ENCODE measurements at places on chromosomes 12 and 14.
A peak's percentile ranks its signal among the peaks of the same experiment; 100 is the strongest.

GRCh38 chr14:59849411-59850130 is 21.0 kb downstream of the RTN1 start:
- DNase-seq, result no peak

DNA sequence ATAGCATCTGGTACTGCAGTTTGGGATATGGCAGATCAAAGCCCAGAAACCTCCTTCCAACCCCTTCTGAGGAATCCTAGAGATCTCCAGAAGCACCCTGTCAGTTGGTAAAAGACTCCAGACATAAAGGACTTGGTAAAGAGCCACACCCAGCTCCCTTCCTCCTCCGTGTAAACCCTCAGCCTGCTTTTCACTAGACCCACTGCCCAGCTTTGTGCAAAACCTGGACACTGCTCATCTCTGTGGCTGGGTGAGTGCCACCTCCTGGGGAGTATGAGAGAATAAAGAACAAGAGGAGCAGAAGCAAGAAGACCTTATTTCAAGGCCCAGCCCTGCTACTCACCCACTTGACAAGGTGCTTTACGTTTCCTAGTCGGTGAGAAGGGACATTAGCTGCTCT is 33.0 kb downstream of the ANO2 start:
- no peak for DNase-seq

DNA sequence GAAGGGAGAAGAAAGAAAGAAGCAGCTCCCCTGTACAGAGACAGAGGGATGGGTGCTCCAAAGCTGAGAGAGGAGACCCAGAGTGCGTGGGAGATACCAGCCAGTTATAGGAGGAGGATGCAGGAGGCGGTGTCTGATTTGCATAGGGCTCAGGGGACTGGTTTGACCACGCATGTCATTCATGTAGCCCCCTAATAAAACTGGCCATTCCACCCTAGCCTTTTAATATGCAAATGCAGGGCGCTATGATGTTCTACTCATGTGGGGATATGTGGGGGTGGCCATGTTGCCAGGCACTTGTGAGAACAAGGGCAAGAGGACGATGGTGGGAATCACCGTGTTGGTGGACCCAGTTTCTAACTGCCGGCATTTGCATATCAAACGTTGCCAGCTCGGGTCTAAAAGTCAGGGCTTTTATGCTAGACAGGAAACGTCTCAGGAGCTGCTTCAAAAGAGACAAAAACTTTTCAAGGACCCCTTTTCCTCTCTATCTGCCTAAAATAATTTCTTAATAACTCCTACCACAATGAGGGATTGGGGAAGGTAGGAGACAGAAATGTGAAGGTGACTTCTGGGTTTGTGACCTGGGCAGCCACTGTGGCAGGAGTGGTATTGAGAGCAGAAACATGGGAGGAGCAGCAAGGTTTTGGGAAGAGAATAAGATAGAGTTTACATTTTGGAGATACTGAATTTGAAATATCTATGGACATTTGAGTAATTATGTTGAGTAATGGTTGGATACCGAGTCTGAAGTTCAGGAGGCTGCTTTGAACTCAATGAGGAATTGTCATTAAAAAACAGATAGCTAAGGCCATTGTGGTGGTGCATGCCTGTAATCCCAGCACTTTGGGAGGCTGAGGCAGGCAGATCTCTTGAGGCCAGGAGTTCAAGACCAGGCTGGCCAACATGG is 2.2 kb upstream of the ATXN3 start:
- DNase-seq, result no peak

GRCh38 chr14:28138341-28138740 is 628.2 kb upstream of the FOXG1 start:
- DNase-seq, result no peak

DNA sequence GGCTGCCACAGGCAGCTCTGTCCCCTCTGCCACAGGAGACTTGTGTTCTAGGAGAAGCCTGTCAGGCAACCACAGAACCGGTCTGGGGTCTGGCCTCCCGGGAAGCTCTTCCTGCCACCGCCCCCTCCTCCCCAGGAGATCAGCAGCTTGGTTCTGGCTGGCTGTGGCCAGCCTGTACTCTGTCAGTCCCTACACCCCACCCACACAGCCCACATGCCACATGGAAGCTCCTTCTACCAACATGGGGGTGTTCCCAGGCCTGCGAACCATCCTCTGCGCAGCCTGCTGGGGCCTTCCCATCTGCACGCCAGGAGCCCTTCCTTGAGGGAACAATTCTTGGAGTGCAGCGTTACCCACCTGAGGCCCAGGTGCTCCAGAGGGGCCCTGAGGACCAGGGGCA is 16.8 kb downstream of the TMEM106C start:
- DNase-seq, result no peak

GRCh38 chr12:103326190-103326589 is 169.6 kb downstream of the C12orf42 start:
- no peak for DNase-seq

GRCh38 chr12:58920102-58920960 is at the start of gene LRIG3:
Gene LRIG3 (minus strand): TSS chr12:58920504. CDS start chr12:58920235, 269 bp downstream.
- peak; percentile 72 for DNase-seq

- DNase-seq, result peak; percentile 40
These were observed 3.6 kb downstream of the ISCU start for GRCh38 chr12:108565976-108566375.

- no peak for DNase-seq
These were observed 23.3 kb downstream of the NUAK1 start for GRCh38 chr12:106115440-106115839.

DNA sequence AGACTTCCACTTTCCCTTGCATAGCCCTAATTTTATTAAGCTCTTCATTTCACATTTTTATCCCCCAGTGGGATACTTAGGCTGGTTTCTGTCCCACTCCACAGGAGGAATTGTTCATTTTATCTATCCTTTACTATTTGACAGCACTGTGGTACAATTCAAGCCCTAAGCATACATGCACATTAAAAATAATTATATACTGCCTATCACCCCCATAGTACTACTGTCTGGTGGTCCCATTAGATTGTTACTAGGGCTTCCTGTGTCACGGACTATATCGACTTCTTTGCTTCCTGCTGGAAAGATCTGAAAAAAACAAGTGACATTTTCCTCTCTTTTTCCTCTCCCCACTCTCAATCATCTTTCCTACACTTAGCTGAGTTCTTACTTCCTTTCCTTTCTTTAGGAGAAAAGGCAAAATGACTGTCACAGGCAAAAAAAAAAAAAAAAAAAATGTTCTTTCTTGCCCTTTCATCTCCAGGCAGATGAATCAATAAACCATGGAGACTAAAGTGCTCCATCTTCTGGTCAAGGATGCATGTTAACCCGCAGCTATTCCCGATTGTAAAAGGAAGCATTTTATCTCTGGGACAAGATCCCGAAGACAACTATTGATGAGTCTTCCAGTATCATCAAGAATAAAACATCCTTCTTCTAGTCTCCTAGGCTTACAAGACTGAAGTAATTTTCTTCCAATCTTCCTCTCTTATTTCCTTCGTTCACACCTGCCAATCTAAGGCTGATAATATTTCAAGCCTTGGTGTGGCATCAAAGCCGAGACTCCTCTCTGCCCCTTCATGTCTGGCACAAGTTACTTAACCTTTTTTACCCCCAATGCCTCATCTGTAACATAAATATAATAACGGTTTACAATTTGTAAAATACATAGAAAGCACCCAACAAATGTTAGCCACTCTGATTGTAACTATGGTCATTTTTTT is 94.4 kb upstream of the PLEKHG7 start:
- no peak for DNase-seq

DNA sequence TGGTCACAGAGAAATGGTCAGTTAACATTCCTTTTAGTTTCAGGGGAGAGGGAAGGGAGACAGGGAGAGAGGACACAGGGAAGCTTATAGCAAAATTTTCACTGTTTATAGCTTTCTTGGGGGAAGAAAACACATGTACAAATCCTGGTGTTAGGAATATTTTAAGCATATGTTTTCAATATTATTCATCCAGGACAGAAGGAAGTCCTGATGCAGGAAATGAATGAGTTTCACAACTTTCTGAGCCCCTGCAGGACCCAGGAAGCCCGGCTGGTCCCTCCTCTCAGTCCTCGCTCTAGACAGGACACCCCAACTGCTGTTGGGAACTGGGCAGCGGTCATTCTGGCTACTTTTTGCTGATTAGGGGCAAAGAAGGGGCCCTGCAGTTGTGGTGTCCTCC is 71.1 kb upstream of the ZDHHC17 start:
- no peak for DNase-seq

DNA sequence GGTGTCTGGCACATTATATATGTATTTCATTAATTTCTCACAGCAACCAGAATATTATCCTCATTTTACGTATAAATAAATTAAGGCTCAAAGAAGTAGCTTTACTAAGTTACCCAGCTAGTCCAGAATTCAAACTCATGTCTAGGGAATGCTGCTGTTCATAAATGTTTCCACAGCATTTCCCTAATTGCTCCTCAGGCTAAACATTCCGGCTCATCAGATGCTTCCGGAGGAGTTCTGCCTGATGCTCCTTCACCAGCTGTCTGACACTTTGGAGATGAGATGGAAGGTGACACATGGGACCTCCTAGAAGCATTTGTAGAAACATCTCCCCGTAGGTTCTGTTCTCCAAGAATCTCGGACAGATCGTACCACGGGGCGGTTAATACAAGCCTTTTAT is 12.1 kb downstream of the KRT85 start:
- no peak for DNase-seq

GRCh38 chr12:80763874-80764273 is 47.2 kb downstream of the MYF5 start:
- peak; percentile 22 for DNase-seq

DNA sequence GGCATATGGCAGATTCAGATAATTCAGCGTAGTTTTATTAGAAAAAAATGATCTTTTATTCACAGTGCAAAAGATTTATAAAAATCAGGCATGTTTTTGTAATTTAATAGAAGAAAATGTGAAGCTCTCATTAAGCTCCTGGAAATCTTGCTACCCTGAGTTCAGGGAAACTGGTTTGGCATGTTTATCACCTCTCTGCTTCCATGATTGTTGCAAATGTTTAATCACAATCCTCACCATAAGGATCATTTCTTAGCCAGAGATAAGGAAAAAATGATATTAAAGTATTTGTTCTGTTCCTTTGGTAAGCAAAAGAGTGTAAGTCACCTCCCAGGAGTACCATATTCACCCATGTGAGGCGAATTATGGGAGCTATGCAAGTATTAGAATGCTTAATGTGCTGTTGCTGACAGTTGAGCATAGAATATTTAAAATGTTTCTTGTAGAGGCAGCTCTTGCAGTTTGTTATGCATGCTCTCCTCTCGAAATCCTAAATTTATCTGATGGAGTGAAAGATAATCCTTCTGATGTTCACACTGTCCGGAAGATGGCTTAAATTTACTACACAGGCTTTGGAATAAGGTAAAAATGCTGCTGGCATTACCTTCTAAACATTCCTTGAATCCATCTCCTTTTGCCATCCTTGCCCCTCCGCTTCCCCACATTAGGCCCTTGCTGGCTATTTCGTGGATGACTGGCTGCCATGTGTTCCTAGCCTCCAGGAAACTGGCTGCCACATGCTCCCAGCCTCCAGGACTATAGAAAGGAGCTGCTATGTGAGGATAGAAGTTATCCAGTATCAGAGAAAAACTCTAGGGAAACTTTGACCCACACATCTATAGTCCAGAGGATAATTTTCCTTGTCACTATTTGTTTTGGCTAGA is 115.8 kb upstream of the CCDC198 start:
- DNase-seq, result no peak

- no peak for DNase-seq
These were observed 271 bp downstream of the DNAI7 start for GRCh38 chr12:25194722-25195055.

DNA sequence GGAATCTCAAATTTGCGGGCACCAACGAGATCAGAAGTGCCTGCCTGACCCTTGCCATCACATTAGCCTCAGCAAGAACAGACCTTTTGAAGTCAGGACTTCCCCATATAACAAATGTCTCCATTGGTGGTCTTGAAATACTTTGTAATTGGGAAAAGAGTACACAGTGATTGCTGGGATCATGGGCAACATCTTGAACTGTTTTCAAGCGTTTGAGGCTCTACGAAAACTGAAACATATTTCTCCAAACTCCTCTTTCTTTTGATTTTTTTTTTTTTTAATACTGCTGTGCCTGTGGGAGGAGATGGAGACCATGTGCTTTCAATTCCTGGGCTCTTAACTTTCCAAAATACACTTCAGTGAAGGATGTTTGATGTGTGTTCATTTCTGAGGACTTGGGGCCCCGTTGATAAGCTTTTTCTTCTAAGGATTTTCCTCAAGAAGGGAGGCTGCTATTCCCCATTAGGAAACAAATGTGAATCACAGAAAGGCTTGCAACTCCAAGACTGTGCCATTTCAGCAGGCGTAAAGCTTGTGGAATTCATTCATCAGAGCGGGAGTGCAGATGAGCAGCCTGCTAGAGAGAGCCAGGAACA is 94.5 kb downstream of the TMEM132C start:
- no peak for DNase-seq

DNA sequence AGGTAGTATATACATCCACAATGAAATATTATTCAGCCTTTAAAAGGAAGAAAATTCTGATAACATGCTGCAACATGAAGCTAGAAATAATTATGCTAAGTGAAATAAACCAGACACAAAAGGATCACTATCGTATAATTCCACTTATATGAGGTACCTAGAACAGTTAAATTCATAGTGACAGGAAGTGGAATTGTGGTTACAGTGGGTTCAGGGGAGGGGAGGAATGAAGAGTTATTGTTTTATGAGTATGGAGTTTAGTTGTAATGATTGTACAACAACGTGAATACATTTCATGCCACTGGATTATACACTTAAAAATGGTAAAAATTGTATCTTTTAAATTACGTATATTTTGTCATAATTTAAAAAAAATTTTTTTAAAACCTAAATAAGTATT is 21.0 kb downstream of the EEA1 start:
- DNase-seq, result no peak

Measured in AG09319 (cell line).